ENCODE measurements at places on chromosomes 7 and 10.

GRCh38 chr7:78218876-78219275, 420.3 kb downstream of the PHTF2 start:
- no peak for DNase-seq

- no peak for DNase-seq
Observed at GRCh38 chr7:149449897-149450296, 11.0 kb downstream of the ZNF777 start.

- DNase-seq: no peak
Observed at GRCh38 chr10:80532571-80532970, 5.1 kb upstream of the SH2D4B start.

GRCh38 chr7:150556521-150557138, 10.6 kb upstream of the GIMAP4 start:
- DNase-seq: no peak
